ENCODE measurements at places on chromosomes 6 and 20.

DNA sequence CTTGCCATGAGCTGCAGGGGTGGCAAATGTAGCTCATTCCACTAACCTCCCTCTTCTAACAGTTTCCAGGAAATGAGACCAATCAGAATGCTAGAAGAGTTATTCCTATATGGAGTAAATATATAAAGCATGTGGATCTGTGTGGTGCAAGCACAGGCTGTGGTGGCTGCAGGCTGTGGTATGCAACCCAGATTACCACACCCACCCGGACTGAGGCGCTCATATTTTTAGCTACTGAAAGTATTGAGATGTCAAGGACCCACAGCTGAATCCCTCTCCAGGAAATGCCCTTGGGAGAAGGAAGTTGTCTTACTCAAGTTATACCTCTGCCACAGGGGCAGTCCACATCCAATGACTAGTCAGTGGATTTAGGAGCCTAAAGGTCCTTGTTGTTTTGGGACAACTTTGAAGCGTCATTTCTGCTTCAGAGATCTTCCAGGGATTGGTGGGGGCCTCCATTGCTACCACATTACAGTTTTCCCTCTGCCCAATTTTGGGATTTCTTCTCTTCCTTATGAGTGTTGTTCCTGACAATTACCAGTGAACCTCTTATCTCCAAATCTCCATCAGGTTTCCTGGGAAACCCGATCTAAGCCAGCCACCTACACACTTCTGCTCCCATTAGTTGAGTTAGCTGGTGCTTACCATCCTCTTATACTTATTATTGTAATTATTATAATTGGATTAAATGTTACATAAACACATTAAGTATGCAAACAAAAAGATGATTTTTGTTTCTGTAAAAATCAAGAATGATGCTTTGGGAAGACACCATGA lies 12.1 kb upstream of the REPS1 start:
- no peak for DNase-seq

- DNase-seq: no peak
These were observed 33.5 kb downstream of the GHRH start for GRCh38 chr20:37228082-37228481.

GRCh38 chr20:19347943-19348456 lies 135.6 kb downstream of the SLC24A3 start:
- no peak for DNase-seq

- DNase-seq: no peak
These were observed 800 bp upstream of the DYNLT1 start for GRCh38 chr6:158645064-158646022.

GRCh38 chr20:44018942-44019637 lies 104.4 kb downstream of the TOX2 start:
- DNase-seq: no peak

DNA sequence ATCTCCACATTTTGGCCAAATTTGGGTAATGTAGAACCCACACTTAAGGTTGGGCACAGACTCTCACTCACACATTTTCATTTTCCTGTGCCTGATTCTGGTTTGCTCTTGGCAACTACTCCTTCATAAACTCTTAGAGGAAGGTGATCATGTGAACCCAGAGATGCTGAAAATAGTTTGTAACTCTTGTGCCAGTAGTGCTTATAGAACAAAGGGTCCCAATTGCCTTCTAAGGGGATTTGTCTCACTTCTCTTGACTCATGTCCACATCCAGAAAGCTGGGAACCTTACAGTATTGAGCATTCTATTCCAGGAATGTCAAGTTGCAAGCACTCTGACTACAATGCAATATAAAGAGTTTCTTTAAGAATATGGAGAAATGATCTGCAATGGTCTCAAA lies 62.0 kb upstream of the TASP1 start:
- DNase-seq: no peak

- DNase-seq: no peak
These were observed 30.5 kb upstream of the IPCEF1 start for GRCh38 chr6:154386848-154387717.

Data from HL-60 (cell line).